ENCODE measurements at places on chromosomes 3 and 15. TPM values are rescaled to one million over a fixed set of nuclear protein-coding genes. Genes with fewer than 3 reads are reported as not detected.

DNA sequence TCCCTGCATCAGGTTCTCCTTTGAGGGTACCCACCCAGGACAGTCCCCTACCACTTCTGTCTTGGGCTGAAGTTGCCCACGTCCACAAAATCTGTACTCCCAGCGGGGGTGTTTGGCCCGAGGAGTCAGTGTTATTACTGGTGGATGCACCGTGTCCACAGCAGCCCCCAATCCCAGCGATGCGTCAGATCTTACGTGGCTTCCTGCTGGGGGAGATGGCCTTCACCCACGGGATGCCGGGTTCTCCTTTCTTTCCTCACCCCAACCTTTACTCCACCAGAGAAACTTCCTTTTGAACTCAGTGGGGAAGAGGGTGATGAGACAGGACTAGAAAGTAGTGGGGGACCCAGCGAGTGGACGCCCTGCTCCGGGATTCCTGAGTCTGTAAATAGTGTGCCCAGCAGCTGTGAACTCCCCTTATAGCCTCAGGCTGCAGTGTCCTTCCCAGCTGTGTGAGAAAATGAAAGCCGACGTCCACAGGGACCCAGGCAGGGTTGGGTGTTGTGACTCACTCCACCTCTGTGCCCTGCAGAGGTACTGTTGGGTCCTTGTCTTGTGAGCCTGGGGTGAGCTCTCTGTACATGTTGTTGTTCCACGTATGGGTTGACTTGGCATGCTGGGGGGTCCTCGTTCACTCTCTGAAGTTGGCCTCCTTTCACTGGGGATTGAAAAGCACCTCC lies 31.5 kb downstream of the CRTAP start:
- H3K27ac ChIP-seq, result no peak overlapping the region
- H3K4me1 ChIP-seq, result peaks cover 7% of the 10 kb centered on the region
- H3K27me3 ChIP-seq, result no peaks in the 10 kb centered on the region
- no peak for DNase-seq

GRCh38 chr3:8985411-8985831 lies 22.1 kb upstream of the RAD18 start:
- no peaks in the 10 kb centered on the region for H3K27me3 ChIP-seq
- no peak overlapping the region for H3K4me3 ChIP-seq
- no peak for DNase-seq
- peaks cover 13% of the 10 kb centered on the region for H3K4me1 ChIP-seq
- H3K36me3 ChIP-seq, result peaks cover 5% of the 10 kb centered on the region
- H3K27ac ChIP-seq, result no peak overlapping the region

DNA sequence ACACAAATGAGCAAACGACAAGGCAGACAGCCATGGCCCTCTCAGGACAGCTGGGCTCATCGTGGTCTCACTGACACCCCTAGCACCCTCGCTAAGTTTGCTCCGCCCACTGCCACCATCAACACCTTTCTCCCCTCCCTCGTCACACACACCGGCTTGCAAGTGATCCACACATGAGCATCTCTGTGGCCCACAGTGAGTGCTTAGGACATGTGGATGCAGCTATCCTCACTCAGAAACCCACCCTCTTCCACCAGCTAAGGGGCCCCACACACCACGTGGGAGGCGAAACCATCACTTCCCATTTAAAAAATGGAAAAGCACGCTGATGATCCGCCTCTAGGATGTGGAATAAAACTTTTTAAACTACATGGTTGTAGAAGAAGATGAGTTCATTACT lies 105.6 kb downstream of the OCA2 start:
- no peak overlapping the region for H3K27ac ChIP-seq
- H3K27me3 ChIP-seq, result peaks cover 11% of the 10 kb centered on the region
- H3K4me1 ChIP-seq, result peaks cover 2% of the 10 kb centered on the region
- no peak overlapping the region for H3K4me3 ChIP-seq
- DNase-seq, result no peak

GRCh38 chr3:131303848-131304247 lies 77.7 kb upstream of the NUDT16 start:
- DNase-seq, result no peak
- no peak overlapping the region for H3K27ac ChIP-seq
- H3K4me3 ChIP-seq, result no peak overlapping the region
- H3K4me1 ChIP-seq, result no peaks in the 10 kb centered on the region

- no peaks in the 10 kb centered on the region for H3K27me3 ChIP-seq
- no peak overlapping the region for H3K4me3 ChIP-seq
- H3K4me1 ChIP-seq, result no peaks in the 10 kb centered on the region
- peaks cover 15% of the 10 kb centered on the region for H3K36me3 ChIP-seq
Measured at GRCh38 chr15:80569656-80570055, 125.5 kb upstream of the ABHD17C start.

DNA sequence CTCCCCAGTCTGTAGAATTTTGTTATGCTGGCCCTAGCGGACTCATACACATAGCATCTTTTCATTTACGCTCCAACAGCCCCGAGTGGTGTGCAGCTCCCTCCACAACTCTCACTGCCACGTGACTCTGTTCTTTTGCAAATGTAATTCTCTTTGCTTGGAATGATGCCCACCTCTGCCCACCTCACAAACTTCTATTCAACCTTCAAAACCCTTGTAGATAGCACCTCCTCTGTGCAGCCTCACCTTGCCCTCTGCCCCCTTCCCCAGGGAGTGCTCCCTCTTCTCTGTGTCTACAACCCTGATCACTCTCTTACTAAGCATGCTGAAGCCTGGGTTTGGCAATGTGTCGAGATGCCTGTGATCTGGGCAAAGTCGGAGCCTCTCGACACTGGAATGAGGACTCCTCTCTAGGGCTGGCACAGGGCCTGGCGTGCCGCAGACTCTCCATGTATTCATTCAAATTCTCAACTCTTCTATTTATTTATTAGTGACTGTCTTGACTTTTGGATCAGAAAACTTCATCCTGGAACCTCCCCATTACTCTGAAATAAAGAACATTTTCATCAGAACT lies 73.5 kb downstream of the MGLL start:
- H3K36me3 ChIP-seq, result no peaks in the 10 kb centered on the region
- H3K4me3 ChIP-seq, result no peak overlapping the region
- H3K4me1 ChIP-seq, result peaks cover 34% of the 10 kb centered on the region

The LOXL1 gene
- 69.0 TPM for total RNA-seq

The PXK gene
- total RNA-seq, result 15.4 TPM
